A549 treated with ZK216348 at 1 μM for 4 hours (cell line): ENCODE measurements at places on chromosomes 16 and 17. TPM values are rescaled to one million over a fixed set of nuclear protein-coding genes. Genes with fewer than 3 reads are reported as not detected.

The SYT17 gene
- 10.7 to 15.4 TPM (median 12.7 TPM) in 5 replicates for total RNA-seq

The DPEP2NB gene
- total RNA-seq = not detected in 5 replicates

The CCT6B gene
- total RNA-seq = 0.91 to 1.5 TPM (median 1.3 TPM) in 5 replicates

The CD300H gene
- 0.67 to 1.1 TPM (median 0.93 TPM) in 3 of 5 replicates, not detected in the others for total RNA-seq

The PDIA2 gene
- total RNA-seq = 0.20 to 0.84 TPM (median 0.73 TPM) in 5 replicates
